ENCODE measurements at places on chromosomes 5 and 9. TPM values are rescaled to one million over a fixed set of nuclear protein-coding genes. Genes with fewer than 3 reads are reported as not detected.

The ABO gene
- 19.1 TPM for polyA plus RNA-seq

The TNC gene
- 323 TPM for polyA plus RNA-seq

The LHX3 gene
- not detected for polyA plus RNA-seq

The SAP30L gene
- polyA plus RNA-seq, result 61.3 TPM

The CMBL gene
- polyA plus RNA-seq, result 39.6 TPM

The KIF12 gene
- 170 TPM for polyA plus RNA-seq

The FAM151B gene
- polyA plus RNA-seq, result 4.2 TPM

The MZB1 gene
- polyA plus RNA-seq, result 0.96 TPM

- DNase-seq, result no peak
These were observed 3.6 kb upstream of the SNAPC4 start for GRCh38 chr9:136403538-136403914.

DNA sequence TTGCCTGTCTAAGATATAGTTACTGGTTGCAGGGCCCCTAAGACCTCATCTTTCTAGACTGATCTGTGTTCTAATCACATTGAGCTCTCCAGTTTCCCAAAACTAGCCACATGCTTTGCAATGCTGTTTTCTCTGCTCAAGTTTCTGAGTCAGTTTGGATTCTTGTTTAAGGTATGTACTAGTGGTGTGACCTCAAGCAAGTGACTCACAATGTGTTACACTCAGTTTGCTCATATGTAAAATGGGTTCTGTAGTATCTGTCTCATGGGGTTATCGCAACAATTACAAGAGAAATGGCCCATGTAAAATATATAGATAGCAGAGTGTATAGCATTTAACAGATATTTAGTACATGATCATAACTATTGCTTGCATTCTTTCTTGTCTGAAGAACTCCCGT lies 153.1 kb upstream of the ELL2 start:
- DNase-seq, result no peak

GRCh38 chr9:33785914-33786313 lies 9.4 kb upstream of the PRSS3 start:
- no peak for DNase-seq

DNA sequence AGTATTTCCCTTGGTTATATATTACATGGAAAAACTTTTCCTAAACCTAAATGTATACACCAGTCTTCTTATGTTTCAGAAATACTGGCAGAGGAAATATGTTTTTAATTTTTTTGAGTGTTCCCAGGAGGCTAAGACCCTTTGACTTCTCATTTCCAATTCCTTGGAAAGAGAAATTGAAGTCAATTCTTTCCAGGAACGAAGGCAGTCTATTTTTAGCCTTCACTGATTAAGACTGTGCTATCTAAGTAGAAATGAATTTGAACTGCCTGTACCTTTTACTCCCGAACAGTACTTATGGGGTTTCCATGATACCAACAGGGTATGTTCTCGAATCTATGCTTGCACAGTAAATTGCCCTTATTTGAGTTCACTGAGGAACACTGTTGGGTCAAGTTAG lies 340.3 kb upstream of the CD180 start:
- DNase-seq, result no peak

GRCh38 chr9:89139455-89139854 lies 39.2 kb downstream of the SHC3 start:
- no peak for DNase-seq

DNA sequence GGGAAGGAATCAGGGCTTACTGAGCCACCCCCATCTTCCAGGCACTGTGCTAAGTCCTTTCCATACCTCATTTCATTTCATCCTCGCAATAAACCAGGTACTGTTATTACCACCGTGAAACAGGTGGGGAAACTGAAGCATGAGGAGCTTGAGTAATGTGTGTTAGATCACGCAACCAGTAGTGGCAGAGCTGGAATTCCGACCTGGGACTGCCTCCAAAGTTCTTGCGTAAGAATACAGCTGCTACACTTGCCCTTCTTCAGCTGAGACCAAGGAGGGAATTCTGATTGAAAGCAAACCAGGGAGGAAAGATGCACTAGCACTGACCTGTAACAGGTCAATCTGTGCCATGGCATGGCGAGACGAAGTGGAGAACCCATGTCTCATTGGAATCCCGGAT lies 113.4 kb upstream of the MSX2 start:
- DNase-seq, result no peak

DNA sequence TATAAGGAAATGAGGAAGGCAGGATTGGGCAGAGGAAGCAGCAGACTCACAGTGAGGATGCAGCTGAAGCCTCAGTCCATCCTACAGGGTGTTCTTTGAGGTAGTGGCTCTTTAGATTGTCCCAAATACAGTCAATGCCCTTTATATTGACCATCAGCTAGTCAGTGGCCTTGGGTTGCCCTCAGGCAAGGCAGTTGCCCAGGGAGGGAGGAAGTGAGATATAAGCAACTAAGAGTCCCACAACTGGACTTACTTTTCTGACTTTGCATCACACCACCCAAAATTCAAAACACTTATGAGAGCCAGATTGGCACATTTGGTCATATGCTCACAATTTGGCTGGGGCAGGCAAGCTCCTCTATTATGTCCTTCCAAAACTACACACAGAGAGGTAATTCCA lies 9.4 kb upstream of the SLC12A2 start:
- DNase-seq, result no peak

GRCh38 chr5:100900142-100900795 lies 2.8 kb downstream of the ST8SIA4 start:
- peak; percentile 34 for DNase-seq

DNA sequence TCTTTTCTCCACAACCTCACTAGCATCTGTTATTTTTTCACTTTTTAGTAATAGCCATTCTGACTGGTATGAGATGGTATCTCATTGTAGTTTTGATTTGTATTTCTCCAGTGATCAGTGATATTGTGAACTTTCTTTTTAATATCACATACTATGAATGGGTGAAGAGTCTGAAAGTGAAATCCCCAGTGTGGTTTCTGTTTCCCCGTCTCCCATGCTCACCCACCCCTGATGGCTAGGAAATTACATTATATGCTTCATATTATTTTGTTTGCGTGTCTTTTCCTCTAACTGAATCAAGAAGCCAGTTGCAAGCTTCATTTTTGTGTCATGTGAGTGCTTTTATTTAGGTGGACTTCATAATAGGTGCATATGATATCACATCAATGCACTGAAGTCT lies 171.1 kb downstream of the ARHGAP26 start:
- no peak for DNase-seq

Data from left kidney (tissue), 8 donors.